ENCODE measurements at places on chromosomes 16 and 17. TPM values are rescaled to one million over a fixed set of nuclear protein-coding genes. Genes with fewer than 3 reads are reported as not detected.

CD300LF gene
- total RNA-seq: not detected

BANP gene
- total RNA-seq: 16.5 TPM

KRTAP4-1 gene
- not detected for total RNA-seq

RNF135 gene
- total RNA-seq: 7.8 TPM

FBXW10 gene
- total RNA-seq: not detected

CCL18 gene
- total RNA-seq: not detected

OVCA2 gene
- 53.7 TPM for total RNA-seq

RAD51C gene
- total RNA-seq: 28.0 TPM

BCAR1 gene
- 104 TPM for total RNA-seq

OTOA gene
- total RNA-seq: 0.64 TPM

SMIM5 gene
- total RNA-seq: 1.8 TPM

KRTAP9-1 gene
- total RNA-seq: not detected

P2RX1 gene
- 0.21 TPM for total RNA-seq

STX4 gene
- total RNA-seq: 51.0 TPM

UBE2O gene
- total RNA-seq: 12.7 TPM

HSD3B7 gene
- total RNA-seq: 128 TPM

PARD6A gene
- total RNA-seq: 4.1 TPM

CORO6 gene
- total RNA-seq: 269 TPM

ENO3 gene
- total RNA-seq: 1,073 TPM

RNU2-1 gene
- total RNA-seq: not detected

ACSM2B gene
- not detected for total RNA-seq

TEX14 gene
- total RNA-seq: 0.10 TPM

KRTAP9-2 gene
- total RNA-seq: not detected

LASP1 gene
- total RNA-seq: 86.8 TPM

GGA2 gene
- total RNA-seq: 42.5 TPM

GPR142 gene
- total RNA-seq: not detected

SLC5A2 gene
- total RNA-seq: not detected

PRSS27 gene
- total RNA-seq: 0.26 TPM

Measured in myocyte (in vitro differentiated cells).